RPMI7951 (cell line): ENCODE measurements at places on chromosomes 12 and 14.

DNA sequence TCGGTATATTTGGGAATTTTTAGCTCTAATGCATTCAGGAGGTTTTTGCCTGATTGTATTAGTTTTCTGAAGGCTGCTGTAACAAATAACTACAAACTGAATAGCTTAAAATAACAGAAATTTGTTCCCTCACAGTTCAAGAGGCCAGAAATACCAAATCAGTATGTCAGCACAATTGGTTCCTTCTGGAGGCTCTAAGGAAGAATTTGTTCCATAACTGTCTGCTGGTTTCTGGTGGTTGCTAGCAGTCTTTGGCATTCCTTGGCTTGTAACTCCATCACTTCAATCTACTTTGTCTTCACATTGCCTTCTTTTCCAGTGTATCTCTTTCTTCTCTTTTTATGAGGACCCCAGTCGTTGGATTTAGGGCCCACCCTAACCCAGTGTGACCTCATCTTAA lies 21.3 kb downstream of the TMTC3 start:
- no peak for DNase-seq

DNA sequence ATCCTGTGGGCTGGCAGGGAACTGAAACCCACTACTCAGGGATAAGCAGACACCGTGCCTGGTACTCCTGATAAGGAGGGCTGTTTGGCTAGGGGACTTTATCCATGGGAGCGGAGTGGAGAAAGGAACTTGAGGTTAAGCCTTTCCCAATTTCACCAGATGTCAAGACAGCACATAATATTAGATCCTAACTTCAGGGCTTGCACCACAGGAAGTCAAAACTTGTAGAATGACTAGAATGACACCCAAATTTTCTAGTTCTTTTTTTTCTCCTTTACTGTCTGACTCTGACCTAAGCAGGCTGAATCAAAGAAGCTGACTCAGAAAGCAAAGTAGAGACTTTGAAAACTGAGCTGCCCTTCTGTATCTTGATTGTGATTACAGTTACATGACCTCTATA lies 7.1 kb upstream of the CGRRF1 start:
- no peak for DNase-seq

- no peak for DNase-seq
Measured at GRCh38 chr14:24438223-24439097, 4.1 kb downstream of the SDR39U1 start.

- no peak for DNase-seq
Measured at GRCh38 chr12:127035011-127035879, 1231.7 kb upstream of the TMEM132C start.

DNA sequence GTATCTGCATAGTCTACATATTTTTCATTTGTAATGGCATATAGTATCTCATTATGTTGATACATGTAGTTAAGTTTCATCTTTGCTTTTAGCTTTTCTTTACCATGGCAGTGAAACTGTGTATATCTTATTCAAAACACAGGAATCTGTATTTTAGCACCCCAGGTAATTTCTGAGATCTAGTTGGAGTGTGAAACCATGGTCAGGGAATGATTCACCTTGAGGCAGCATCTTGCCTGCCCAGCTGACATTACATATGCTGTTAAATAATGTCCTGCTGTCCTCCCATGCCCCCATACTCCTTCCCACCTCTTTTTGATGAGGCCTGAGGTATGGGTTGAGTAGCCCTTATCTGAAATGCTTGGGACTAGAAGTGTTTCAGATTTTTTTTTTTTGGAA lies 125.4 kb upstream of the ATF1 start:
- no peak for DNase-seq

DNA sequence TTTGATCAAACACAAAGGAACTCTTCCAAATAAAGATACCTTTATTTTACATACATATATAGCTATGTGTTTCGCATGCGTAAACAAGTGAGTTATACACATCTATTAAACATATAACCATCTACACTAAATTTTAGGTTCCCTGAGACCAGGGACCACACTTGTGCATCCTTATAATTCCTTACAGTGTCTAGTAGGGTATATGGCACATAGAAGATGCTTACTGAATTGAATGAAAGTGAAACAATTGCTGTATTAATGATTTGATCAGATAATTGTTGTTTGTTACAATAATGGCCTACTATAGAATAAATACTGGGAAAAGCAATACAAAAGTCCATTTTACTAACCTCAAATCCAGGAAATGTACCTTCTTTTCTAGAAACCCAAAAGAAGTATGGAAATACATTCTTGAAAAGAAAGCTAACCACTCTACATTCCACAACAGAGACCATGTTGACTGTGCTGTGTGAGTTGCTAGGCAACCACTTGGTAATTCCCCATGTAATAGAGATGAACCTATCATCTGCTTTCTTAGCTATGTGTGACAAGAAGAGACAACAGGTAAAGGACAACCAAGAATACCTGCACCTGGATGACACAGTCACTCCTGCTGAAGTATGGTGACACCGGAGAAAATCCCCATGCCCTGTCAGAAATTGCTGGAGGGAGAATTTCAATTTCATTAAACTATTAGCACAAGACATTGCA lies 11.9 kb upstream of the CIPC start:
- peak; percentile 28 for DNase-seq

- DNase-seq, result no peak
Measured at GRCh38 chr12:46534327-46534840, 161.8 kb upstream of the SLC38A2 start.

DNA sequence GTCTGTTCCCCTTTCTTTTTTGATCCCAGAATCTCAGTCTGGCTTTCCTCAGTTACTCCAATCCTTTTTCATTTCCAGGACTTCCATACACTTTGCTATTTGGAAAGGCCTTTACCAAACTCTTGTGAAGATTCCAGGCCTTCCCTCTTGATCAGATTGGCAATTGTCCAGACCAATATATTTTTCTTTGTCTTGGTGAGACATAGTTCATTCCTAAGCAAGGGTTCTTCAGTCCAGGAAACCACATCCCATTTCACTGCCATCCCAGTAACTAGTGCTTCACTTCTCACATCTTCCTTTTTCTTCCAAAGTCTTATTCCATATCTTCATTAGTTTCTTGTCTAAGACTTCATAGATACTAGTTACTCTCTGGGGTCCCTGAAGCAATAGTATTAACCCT lies 2.1 kb upstream of the PTPRQ start:
- peak; percentile 30 for DNase-seq

GRCh38 chr12:111056618-111057521 lies 136.5 kb upstream of the MYL2 start:
- no peak for DNase-seq

GRCh38 chr14:56119201-56119981 lies 1.2 kb downstream of the PELI2 start:
- DNase-seq, result peak; percentile 21

- peak; percentile 33 for DNase-seq
Measured at GRCh38 chr14:39107591-39107996, 4.6 kb upstream of the SEC23A start.

- DNase-seq, result peak; percentile 63
Measured at GRCh38 chr12:102879144-102879763, 37.8 kb downstream of the PAH start.

DNA sequence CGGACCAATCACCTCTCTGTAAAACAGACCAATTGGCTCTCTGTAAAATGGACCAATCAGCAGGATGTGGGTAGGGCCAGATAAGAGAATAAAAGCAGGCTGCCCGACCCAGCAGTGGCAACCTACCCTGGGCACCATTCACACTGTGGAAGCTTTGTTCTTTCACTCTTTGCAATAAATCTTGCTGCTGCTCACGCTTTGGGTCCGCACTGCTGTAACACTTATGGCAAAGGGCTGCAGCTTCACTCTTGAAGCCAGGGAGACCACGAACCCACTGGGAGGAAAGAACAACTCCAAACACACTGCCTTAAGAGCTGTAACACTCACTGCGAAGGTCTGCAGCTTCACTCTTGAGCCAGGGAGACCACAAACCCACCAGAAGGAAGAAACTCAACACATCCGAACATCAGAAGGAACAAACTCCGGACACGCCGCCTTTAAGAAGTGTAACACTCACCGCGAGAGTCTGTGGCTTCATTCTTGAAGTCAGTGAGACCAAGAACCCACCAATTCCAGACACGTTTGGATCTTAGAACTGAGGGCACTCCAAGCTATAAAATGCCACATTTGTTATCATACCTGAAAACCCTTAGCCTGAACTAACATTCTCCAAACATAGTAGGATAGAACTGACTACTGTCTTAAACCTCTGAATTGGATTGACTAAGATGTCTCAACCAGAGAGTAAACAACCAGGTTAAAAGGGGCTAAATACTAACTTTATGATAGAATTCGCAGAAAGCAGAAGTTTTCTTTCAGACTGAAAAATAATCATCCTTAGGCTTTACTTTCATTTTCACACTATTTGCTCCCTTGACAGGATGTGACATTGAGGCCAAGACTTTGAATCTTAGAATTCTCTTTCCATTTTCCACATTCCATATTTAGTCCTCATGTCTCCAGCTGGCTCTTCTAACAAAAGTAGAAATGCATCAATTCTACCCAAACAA lies 33.6 kb downstream of the CDKL1 start:
- DNase-seq, result no peak

- DNase-seq, result peak; percentile 25
Measured at GRCh38 chr12:50326590-50327284, 43.4 kb upstream of the LIMA1 start.

- no peak for DNase-seq
Measured at GRCh38 chr12:116104167-116104767, 173.2 kb downstream of the MED13L start.

DNA sequence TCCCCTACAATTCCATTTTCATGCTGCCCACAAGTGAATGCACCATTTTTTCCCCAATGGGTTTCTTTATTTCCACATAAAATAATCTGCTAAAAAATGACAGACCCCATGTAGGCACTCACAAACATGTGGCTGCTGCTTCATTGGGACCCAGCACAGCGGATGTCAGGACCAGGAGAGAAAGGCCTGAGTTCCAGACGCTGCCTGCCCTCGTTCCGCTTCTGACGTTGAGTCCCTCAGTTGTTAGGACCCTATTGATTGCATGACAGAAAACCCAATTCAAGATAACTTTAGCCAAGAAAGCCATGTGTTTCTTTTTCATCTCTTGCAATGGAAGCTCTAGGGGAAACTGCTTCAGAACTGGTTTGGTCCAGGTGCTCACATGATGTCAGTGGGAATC lies 34.6 kb downstream of the ADGRD1 start:
- no peak for DNase-seq

GRCh38 chr14:71332476-71332875 lies 425.2 kb downstream of the PCNX1 start:
- no peak for DNase-seq

DNA sequence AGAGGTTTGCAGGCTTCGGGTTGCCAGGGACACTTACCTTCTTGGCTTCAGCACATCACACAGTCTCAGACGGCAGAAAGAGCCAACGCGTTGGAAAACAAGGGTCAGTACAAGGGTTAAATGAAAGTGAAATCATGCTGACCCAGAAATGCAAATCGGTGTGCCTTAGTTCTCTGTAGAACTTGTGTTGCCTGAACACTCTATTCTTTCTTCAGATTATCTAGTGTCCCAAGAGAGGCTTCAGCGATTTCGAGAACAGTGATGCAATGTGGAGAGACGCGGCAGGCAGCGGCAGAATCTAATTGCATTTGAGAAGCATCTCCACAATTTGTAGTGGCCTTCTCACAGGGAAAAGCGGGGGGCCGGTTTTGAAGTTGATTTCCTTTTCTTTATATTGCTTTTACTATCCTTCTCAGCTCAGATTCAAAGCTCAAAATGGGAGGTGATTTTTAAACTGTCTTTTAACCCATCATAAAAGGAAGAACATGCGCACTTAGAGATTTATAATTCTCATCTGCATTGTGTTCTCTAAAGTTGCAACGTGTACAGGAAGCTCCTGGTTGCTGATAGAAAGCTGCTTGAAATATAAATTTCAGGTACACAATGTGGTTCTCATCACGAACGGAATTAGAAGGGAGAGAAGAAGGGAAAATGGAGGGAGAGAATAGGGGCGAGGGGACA lies 67.8 kb upstream of the EGLN3 start:
- DNase-seq, result no peak

DNA sequence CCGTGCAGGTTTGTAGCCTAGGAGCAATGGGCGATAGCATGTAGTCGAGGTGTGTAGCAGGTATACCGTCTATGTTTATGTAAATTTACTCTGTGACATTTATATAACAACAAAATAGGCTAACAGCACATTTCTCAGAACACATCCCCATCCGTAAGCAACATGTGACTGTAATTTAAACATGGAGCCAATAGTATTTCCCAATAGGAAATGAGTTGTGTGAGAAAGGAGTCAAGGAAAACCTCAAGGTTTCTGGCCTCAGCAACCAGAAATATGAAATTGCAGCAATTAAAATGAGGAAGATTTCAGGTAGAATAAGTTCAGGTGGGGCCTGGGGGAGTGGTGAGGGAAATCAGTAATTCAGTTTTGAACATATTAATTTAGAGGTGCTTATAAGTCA lies 136.0 kb downstream of the MSRB3 start:
- DNase-seq, result no peak

GRCh38 chr12:39372929-39373328 lies 70.0 kb downstream of the KIF21A start:
- DNase-seq, result peak; percentile 2

DNA sequence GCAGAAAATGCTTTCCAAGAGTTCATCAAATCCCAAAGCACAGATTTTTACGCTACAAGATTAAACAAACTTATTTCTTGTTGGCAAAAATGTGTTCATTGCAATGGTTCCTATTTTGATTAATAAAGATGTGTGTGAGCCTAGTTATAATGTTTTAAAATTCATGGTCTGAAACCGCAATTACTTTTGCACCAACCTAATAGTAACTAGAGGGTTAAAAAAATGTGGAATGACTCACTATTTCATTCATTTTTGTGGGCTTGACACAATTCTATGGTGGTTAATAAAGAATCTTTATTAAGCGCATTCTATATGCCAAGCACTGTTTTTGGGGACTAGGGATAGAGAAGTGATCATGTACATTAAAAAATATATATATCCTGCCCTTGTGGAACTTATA lies 38.6 kb upstream of the METAP2 start:
- no peak for DNase-seq

DNA sequence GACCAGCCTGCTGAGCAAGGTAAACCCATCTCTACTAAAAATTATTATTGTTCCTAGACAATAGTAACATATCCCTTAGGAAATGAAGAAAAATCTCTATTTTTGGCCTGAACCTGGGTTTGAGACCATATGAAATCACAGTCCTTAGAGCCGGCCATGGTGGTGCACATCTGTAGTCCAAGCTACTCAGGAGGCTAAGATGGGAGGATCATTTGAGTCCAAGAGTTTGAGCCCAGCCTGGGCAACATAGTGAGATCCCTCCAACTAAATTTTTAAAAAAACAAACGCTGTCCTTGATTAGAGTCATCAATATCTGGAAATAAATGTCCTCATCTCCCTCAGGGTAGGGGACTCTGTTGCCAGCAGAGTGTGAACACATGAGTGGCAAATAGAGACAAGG lies 34.6 kb downstream of the RPS29 start:
- no peak for DNase-seq

- no peak for DNase-seq
Measured at GRCh38 chr14:73810478-73811163, 41.0 kb upstream of the PTGR2 start.

- no peak for DNase-seq
Measured at GRCh38 chr12:125006365-125006764, 12.9 kb downstream of the BRI3BP start.

GRCh38 chr12:16086942-16087341 lies 175.8 kb downstream of the DERA start:
- no peak for DNase-seq
